ENCODE measurements at places on chromosomes 16 and 17.
A peak's percentile ranks its signal among the peaks of the same experiment; 100 is the strongest.

GRCh38 chr17:2051933-2052559 lies 2.9 kb upstream of the HIC1 start:
- no peak for DNase-seq

- DNase-seq = no peak
Measured at GRCh38 chr16:53946746-53947386, 242.9 kb downstream of the FTO start.

DNA sequence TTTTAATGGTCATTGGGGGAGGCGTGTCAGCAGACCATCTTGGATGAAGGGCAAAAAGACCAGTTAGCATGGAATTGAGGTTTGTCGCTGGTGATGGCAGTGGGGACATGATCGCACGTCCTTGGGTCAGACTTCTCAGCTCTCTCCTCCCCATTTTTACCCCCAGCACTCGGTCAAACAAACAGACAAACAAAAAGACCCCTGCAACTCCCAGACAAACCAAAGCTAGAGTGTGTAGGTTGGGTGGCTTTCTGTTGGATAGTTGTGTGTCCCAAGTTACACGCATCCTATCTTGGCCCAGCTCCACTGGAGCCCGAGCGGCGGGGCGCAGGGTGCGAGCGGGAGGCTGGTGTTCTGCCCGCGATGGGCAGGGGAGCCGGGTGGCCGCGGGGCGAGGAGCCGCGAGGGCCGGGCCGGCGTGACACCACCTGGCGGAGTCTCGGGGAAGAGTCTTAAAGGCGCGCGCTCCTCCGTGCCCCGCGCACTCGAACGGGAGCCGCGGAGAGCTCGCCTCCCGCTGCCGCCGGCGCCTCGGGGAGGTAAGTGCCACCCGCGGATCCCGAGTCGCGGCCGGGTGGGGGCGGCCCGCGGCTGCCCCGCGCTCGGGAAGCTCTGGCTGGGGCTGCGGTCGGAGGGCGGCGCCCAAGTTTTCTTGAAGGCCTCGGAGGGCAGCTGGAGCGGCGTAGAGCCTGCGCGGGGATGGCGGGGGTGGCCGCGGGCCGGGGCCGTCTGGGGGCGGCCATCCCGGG lies 18.5 kb upstream of the NTN1 start:
- no peak for DNase-seq

DNA sequence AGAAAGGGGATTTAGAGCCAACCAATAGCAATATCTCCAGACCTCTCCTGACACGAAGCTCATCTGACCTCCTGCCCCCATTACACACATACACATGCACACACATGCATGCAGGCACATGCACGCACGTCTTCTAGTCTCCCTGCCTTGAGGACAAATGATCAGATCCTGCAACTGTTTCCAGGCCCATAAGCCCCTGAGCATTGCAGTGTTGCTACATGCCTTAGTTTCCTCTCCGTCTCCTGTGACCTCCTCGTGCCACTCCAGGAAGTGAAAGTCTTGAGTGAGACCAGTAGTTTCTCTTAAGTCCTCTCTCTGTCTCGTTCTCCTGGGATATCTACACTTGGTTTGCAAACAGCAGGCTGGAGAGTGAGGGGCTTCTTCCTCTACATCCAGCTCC lies 8.2 kb downstream of the CIITA start:
- DNase-seq = no peak

DNA sequence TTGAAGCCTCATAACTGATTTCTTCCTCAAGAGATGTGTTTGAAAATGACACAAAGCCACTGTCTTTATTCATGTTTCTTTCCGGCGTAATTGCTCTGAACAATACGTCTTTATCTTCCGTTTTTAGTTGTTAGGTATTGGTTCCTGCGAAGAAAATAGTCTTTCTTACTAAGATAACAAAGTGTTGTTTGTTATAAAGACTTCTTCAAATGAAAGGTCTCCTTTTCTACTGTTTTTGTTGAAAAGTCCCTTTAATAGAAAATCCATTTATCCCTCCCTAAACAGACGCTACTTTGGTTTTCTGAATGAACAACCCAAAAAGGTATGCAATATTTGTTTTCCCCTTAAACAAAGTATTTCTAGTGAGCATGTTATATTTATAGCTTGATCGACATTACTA lies 469.1 kb downstream of the KCNJ18 start:
- DNase-seq = no peak

- DNase-seq = no peak
Measured at GRCh38 chr16:14346278-14347142, 275.4 kb downstream of the MRTFB start.

- DNase-seq = no peak
Measured at GRCh38 chr17:12313786-12314185, 293.1 kb downstream of the MAP2K4 start.

GRCh38 chr16:66605177-66605978 lies 874 bp downstream of the CMTM3 start:
- DNase-seq = peak; percentile 31

DNA sequence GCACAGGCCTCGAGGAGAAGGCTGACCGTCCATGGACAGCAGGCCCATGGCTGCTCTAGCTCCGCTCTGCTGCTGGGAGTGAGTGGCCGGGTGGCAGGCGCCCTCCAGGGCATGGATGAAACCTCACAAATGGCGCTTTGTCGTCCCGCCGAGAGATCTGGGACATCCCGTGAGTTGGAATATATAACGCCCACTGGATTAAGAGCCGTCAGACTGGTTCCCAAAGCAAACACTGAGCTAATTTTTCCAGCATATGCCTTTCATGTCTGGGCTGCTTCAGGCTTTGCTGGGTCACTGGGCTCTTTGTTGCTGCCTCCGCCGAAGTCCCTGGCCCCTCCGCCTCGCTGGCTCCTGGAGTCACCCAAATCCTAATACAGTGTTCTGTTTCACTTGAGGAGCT lies 266.3 kb downstream of the FOXL1 start:
- no peak for DNase-seq

GRCh38 chr17:75795820-75796607 lies 11.4 kb downstream of the UNK start:
- no peak for DNase-seq

DNA sequence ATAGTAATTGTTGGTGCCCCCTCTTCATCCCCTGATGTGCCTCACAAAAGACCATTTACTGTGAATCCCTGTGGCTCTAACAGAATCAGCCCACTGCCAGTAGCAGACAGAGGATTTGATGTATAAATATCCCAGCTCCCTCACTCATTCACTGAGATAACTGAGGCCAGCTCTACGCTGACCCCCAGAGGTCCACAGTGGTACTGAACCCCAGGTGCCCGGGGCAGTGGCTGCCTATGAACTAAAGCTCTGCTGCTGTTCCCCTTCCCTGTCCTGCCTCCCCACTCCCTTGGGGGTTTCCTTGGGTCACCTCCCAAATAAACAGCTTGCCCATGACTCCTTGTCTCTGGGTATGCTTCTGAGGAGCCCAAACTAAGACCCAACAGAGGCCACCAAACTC lies 295.8 kb downstream of the FOXL1 start:
- no peak for DNase-seq

DNA sequence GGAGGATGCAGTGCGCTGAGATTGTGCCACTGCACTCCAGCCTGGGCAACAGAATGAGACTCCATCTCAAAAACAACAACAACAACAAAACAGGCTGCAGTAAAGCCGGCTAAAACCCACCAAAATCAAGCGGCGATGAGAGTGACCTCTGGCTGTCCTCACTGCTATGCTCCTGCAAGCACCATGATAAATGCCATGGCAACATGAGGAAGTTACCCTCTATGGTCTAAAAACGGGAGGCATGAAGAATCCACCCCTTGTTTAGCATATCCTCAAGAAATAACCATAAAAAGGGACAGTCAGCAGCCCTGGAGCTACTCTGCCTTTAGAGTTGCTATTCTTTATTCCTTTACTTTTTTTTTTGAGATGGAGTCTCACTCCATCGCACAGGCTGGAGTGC lies 8.4 kb upstream of the LGALS3BP start:
- no peak for DNase-seq

DNA sequence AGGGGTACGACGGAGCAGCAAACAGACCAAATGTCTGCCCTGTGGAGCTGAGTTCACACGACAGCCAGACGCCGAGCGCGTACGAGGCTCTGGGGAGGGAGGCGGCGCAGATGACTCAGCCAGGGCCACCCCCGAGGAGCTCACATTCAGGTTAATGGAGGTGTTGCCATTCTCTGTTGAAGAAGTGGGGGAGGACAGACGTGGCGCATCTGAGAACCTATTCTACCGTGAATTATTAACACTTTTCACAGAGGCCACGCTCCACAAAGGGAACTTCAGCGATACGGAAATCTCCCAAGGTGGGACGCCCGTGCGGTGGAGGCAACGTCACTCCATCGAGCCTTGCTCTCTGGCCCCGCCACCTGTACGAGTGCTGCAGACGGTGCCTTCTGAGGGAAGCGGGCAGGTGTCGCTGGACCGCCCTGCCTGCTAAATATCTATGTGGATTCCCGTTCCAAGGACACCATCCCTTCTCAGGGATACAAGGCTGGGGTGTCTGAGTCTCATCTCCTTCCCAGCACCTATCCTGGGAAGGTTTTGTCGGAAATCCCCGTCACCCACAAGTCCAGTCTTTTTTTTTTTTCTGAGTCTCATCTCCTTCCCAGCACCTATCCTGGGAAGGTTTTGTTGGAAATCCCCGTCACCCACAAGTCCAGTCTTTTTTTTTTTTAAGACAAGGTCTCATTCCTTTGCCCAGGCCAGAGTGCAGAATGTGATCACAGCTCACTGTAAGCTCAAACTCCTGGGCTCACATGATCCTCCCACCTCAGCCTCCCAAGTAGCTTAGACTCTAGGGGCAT lies 19.0 kb downstream of the ABR start:
- no peak for DNase-seq

DNA sequence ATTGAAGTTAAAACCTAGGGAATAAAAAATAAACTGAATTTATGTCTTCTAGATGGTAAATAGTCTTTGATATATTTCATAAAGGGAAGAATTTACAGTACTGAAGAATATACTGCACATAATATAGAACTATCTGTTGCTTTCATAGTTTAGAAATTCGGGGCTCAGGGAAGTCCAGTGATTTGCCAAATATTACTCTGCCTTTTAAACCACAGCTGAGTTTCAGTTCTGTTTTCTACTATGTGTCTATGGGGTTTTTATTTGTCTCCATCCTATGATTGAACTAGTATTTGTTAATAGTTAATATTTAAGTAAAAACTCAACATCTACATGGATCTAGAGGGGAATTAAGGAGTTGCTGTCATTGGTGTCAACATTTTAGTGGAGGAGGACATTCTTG lies 715.0 kb upstream of the CDH8 start:
- DNase-seq = no peak

GRCh38 chr17:22266231-22266630 lies 573.9 kb downstream of the KCNJ18 start:
- DNase-seq = no peak

- DNase-seq = no peak
Measured at GRCh38 chr16:80850757-80851156, 46.4 kb upstream of the CDYL2 start.

DNA sequence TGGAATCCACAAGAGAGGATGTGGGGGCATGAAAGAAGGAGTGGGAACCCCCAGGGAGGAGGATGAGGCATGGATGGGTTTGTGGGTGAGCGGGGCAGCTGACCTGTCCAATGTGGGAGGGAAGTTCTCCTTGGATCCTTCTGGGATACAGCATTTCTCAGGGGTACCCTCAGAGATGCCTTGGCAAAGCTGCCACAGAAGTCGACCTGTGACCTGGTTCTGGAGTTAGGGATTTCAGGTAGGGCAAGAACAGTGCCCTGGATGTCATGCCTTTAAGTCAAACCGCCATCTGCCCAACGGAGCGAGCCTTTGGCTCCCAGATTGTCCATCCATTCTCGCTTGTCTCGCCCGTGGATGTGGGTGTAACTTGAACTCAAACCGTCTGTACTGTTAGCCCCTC lies 30.0 kb downstream of the WSCD1 start:
- no peak for DNase-seq

- no peak for DNase-seq
Measured at GRCh38 chr16:1258906-1259759, 3.3 kb downstream of the TPSD1 start.

DNA sequence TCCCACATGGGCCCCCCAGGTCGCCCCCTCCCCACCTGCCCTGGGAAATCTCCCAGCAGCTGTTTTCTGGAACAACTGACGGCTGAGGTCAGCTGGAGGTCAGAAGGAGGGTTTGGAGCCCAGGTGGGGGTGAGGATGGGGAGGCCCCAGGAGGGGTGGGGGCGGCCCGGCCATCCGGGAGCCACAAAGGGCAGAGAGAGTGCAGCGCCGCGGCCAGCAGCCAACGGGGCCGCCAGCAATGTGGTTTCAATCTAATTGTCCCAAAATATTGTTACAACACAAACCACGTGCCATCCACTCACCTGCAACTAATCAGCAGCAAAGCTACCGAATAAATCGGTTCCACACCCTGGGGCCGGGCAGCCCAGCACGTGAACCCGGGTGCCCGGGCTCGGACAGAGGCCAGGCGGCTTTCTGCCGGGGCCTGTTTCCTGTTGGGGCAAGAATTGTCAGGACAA lies 28.3 kb upstream of the SLC38A10 start:
- no peak for DNase-seq

- no peak for DNase-seq
Measured at GRCh38 chr17:17985555-17985954, 12.9 kb downstream of the DRC3 start.

GRCh38 chr16:61146429-61146828 lies 889.8 kb downstream of the CDH8 start:
- no peak for DNase-seq

GRCh38 chr17:17842111-17842876 lies 5.5 kb upstream of the SREBF1 start:
- DNase-seq = no peak

GRCh38 chr17:5362162-5362811 lies 57.2 kb downstream of the NUP88 start:
- DNase-seq = no peak

DNA sequence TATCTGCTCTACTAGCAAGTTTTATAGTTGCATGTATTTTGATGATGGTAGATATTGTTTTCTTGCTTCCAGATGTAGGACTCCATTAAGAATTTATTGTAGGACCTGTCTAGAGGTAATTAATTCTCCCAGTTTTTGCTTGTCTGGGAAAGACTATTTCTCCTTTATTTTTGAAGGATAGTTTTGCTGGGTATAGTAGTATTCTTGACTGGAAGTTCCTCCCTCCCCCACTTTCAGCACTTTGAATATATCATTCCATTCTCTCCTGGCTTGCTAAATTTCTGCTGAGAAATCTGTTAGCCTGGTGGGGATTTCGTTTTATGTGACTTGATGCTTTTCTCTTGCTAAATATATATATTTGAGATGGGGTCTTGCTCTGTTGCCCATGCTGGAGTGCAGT lies 8.0 kb upstream of the PHB1 start:
- no peak for DNase-seq

- no peak for DNase-seq
Measured at GRCh38 chr17:51662204-51663056, 402.1 kb downstream of the UTP18 start.

GRCh38 chr17:44906010-44906646 lies 6.9 kb upstream of the EFTUD2 start:
- DNase-seq = peak; percentile 95

DNA sequence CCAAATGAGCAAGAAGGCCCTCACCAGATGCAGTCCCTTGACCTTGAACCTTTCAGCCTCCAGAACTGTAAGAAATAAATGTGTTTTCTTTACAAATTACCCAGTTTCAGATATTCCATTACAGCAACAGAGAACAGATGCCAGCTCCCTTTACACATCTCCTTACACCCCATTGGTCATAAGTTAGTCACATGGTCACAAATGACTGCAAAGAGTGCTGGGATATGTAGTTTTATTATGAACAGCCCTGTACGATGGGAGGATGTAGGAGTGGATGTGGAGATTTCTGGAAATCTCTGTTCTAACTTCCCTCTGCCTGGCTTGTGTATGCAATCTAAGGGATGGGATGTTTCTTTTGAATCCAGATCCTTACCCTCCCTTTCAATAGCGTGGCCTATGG lies 13.3 kb upstream of the RPL38 start:
- peak; percentile 38 for DNase-seq

- DNase-seq = peak; percentile 19
Measured at GRCh38 chr16:68367030-68367429, 56.2 kb downstream of the PRMT7 start.

Data from fibroblast of skin of right quadriceps (primary cell).